ENCODE measurements at places on chromosomes 4 and X.
A peak's percentile ranks its signal among the peaks of the same experiment; 100 is the strongest.

- peak; percentile 8 for DNase-seq
Measured at GRCh38 chr4:146520896-146521540, 722 bp downstream of the SLC10A7 start.

- DNase-seq, result no peak
Measured at GRCh38 chrX:106009145-106009544, 29.4 kb downstream of the SERPINA7 start.

GRCh38 chr4:138003248-138003647 is 238.9 kb downstream of the SLC7A11 start:
- no peak for DNase-seq

DNA sequence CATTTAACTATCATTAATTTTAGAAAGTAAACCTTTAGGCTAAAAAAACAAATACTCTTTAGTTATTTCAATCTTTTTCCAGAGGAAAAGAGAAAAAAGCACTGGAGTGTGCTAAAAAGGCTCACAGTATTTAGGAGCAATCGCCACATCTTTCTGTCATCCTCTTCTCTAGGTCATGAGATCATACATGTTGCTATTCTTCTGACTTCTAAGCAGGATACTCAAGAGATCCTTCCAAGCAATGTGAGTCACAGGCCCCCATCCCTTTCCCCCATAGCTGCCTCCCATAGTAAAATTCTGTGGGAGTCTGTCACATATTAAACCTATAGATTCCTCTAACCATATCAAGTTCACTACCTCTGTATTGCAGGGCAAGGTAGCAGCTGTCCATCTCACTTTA is 7.7 kb downstream of the EDNRA start:
- DNase-seq, result no peak

GRCh38 chrX:96435378-96436035 is 249.1 kb upstream of the DIAPH2 start:
- DNase-seq, result no peak

- DNase-seq, result peak; percentile 81
Measured at GRCh38 chr4:57426779-57427395, 316.7 kb upstream of the IGFBP7 start.

GRCh38 chr4:143232277-143232676 is 47.6 kb downstream of the USP38 start:
- no peak for DNase-seq

Data from thyroid gland (tissue), 4 donors.